ENCODE measurements at places on chromosomes 2 and 18.

DNA sequence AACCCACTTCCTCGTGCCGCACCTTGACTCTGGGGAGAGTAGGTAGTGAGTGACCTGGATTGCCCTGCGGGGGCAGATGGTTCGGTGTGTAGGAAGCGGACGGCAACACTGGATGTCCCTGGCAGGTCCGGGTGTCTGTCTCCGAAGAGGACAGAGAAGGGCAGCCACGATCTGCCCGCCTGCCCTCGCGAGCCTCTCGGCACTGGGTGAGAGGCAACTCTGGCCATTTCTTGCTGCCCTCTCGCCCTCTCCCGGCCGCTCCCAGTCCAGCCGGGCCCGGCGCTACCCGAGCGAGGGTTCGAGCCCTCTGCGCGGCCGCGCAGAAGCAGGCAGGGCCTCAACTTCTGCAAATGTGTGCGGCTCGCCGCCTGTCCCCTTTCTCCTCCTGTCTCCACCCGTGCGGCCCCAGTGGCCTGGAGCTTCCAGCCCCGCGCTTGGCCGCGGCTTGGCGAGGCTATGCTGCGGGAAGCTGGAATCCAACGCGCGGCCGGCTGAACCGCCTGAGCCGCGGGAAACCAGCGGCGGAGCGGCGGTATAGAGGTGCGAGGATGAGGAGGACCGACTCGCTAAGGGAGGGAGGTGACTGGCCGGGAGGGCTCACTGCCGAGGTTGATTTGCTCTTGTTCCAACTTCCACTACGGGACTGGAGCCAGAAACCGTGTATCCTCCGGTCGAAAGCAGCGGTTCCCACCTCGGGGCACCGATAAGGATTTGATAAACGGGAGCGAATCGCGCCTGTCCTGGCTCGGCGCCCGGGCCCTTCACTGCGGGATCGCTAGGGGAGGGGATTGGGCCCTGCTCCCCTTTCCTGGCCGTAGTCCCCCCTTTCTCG, 1.5 kb downstream of the EPAS1 start:
- DNase-seq = peak; percentile 16

DNA sequence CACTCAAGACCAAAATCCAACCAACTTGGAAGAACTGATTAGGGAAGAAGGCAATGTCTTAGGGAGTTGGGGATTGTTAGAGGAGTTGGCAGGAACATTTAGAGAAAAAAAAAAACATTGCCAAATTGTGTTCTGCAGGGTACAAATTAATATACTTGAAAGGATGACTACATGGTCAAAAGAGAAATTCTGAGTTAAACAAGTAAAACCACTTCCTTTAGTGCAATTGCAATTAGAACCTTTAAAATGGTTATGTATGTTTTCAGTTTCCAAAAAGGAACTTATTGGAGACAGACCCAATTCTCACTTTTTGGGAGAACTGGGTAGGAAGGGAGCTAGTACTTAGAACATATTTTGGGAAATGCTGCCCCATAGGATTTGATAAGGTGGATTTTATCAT, 137.9 kb downstream of the GPD2 start:
- no peak for DNase-seq

GRCh38 chr2:45732436-45732835, 81.0 kb downstream of the PRKCE start:
- DNase-seq = no peak

GRCh38 chr2:204573221-204573620, 27.9 kb downstream of the PARD3B start:
- no peak for DNase-seq

- no peak for DNase-seq
Measured at GRCh38 chr2:177549171-177549570, 156.6 kb downstream of the AGPS start.

GRCh38 chr2:197804758-197805714, 643 bp downstream of the PLCL1 start:
- DNase-seq = peak; percentile 18

- DNase-seq = no peak
Measured at GRCh38 chr2:53985646-53986045, 14.9 kb upstream of the PSME4 start.

DNA sequence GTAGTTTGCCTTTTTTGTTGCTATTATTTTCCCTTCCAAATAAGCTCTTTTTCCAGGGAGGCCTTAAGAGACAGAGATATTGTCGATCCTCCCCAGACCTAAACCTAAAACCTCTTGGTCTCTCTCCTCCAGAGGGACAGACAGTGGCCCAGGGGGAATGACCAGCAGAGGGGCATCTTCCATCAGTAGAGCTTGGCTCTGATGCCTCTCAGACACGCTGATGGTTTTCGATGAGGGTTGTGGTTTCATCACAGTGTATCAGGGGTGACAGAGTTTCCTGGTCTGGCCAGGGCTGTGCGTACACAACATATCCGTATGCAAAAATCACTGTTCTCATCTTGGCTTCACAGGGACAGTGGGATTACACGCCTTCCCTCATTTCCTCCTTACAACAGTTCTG, 68.6 kb downstream of the GATA6 start:
- no peak for DNase-seq

DNA sequence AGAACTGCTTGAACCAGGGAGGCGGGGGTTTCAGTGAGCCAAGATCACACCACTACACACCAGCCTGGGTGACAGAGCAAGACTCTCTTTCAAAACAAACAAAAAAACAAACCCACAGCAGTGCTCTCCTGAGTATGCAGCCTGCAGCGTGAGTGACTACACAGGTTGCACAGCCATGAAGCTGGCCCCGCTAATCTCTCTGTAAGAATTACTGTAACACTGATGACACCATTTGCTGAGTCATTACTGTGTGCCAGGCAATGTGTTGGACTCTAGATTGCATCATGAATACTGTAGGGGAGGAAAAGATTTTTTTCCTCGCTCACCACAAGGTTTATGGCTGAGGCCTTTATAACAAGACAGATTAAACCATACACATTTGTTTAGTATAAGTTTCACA, 118.6 kb upstream of the ATP8B1 start:
- DNase-seq = no peak

DNA sequence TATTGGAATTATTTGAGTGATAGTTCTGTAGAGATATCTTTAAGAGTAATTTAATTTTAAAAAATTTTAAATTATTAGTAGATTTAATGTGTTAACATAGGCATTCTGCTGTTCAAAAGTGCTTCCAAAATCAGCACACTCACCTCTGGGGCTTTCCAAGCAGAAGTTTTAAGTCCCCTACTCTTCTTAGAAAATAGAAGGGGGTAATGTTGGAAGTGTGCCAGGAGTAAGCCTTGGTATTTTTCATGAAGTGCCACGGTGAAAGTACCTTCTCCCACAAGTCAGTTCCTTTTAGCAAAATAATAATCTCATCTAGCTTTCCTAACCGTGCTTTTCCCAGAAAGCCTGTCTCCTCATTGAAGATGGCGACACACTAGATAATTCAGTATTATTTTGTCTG, 3.9 kb upstream of the TNFRSF11A start:
- DNase-seq = no peak

DNA sequence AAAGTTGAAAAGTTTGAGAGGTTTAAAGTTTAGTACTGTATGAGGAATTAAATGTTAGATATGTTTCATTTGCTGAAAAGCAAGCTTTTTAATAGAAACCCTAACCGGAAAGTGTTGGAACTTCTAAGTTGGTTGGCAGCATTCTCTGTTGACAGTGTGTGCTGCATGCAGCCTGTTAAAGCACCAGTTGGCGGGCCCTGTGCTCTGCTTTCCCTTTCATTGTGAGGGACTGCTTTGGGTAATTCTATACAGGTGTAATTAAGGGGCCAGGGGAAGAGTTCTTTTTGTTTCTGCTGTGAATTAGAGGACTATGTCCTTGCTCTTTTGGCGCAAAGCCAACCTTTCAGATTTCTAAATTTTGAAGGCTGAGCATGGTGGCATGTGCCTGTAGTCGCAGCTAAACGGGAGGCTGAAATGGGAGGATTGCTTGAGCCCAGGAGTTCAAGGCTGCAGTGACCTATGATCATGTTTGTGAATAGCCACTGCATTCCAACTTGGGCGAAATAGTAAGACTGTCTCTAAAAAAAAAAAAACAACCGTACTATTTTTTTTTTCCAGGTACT, 20.1 kb downstream of the PLEKHB2 start:
- DNase-seq = no peak

DNA sequence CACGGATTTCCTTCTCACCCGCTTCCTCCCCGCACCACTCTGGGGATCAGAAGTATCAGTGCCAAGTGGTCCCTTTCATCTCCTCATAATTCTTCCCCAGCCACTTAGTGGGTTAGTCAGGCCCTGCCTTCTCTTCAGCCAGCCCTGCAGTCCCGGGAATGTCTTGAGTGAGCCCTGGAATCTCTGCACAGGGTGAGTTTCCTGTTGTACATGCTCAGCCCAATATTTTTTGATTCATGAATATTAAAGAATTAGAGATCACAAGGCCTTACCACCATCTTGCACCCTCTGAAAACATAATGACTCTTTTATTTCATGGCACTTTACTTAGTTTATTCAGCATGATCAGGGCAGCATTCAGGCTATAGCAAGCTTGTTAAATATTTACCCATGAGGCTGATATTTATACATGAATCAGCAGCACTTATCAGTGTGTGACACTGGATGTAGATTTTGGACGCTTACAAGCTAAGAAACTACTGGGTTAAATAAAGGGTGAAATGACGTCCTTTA, 159.4 kb upstream of the FOSL2 start:
- no peak for DNase-seq

DNA sequence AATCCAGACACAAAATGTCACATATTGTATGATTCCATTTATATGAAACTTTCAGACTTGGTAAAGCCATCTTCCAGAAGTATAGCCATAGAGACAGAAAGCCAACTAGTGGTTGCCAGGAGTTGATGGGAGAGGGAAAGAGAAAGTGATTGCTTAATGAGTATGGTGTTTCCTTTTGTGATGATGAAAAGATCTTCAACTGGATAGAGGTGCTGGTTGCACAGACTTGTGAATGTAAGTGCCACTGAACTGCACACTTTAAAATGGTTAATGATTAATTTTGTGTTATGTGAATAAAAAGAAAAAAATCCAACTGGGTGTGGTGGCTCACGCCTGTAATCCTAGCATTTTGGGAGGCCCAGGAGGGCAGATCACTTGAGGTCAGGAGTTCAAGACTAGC, 135.3 kb upstream of the SLC1A4 start:
- no peak for DNase-seq

GRCh38 chr2:31263636-31264190, 29.8 kb downstream of the EHD3 start:
- no peak for DNase-seq

DNA sequence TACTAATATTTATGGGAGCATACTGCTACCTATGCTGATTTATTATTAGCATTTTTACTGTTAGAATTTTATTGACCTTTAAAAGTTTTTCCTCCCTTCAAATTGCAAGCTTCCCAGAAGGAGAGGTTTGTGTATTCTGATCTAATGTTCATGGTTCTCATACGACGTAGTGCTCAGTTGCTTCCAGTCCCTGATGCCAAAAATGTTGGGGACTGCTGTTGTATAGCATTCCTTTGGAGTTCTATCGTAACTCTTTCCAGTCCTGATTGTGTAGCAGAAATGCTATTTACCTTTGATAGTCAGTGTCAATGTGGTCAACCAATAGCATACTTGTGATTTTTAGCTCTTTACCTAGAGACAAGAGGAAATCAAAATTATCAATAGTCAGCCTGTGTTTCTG, 69.5 kb upstream of the ZSWIM2 start:
- DNase-seq = no peak

GRCh38 chr2:215812966-215813365, 200.4 kb downstream of the MREG start:
- DNase-seq = no peak

DNA sequence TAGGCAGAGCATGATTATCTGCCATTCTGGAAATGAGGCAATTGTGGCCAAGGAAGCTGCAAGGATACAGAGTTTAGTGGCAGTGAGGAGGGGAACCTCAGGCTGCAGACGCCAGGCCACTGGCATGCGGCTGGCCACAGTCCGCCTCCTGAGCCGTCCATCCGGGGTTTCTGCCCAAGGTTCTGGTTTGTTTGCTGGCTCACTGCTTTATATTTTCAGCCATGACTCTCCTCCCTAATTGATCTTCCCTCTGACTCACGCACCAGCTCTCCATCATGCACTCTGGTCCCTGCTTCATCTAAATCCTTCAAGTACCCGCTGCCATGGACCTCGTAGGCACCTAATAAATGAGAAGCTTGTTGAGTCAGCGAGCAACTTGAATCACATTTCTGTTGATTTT, 107.8 kb upstream of the REV1 start:
- DNase-seq = no peak

DNA sequence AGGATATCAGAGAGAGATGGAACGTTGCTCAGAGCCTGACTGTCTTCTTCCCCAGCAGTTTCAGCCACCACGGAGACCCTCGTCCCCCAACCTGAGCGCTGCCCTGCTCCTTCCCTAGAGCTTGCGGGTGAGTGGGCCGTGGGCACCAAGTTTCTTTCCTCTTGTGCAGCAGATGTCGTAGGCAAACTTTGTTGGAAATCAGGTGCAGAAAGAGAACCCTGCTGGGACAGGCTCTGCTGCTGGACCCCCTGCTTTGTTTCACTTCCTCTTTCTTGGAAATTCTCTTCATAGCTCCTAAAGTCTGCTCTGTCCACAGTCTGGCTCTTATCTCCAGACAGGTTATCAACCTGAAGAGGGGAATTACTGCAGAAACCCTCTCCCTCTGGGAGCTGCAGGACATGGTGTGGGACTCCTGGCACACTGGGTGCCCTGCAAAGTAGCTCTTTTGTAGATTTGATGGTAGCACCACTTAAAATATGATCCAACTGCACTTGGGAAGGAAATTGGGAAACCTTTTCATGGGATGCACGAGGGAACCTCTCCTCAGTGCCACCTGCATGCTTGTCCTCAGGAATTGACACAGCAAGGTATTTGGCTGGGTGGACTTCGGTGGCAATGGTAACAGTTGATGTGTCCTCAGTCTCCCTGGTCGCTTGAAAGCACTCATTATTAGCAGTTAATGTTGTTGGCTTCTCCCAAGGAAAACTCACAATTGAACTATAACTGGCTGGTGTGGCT, 92.2 kb downstream of the ALPK2 start:
- no peak for DNase-seq

GRCh38 chr2:205086662-205087061, 541.4 kb downstream of the PARD3B start:
- no peak for DNase-seq
